ENCODE measurements at places on chromosomes 7 and 10.

- no peak overlapping the region for H3K4me3 ChIP-seq
- H3K27me3 ChIP-seq: no peaks in the 10 kb centered on the region
- H3K27ac ChIP-seq: no peak overlapping the region
- peaks cover 68% of the 10 kb centered on the region for H3K36me3 ChIP-seq
- peaks cover 62% of the 10 kb centered on the region for H3K4me1 ChIP-seq
- no peak for DNase-seq
These were observed 8.8 kb downstream of the BAG3 start for GRCh38 chr10:119659951-119660350.

GRCh38 chr10:132237871-132238270 lies 51.1 kb downstream of the DPYSL4 start:
- no peak overlapping the region for H3K4me3 ChIP-seq
- peak overlapping the region; percentile 12 for H3K27ac ChIP-seq
- no peaks in the 10 kb centered on the region for H3K36me3 ChIP-seq
- peaks cover 2% of the 10 kb centered on the region for H3K27me3 ChIP-seq

GRCh38 chr7:132250480-132251326 lies 325.6 kb downstream of the PLXNA4 start:
- no peak overlapping the region for H3K27ac ChIP-seq
- H3K27me3 ChIP-seq: peaks cover 51% of the 10 kb centered on the region
- H3K4me3 ChIP-seq: no peak overlapping the region

GRCh38 chr10:115998301-115998700 lies 274.7 kb downstream of the GFRA1 start:
- peaks cover 43% of the 10 kb centered on the region for H3K4me1 ChIP-seq
- DNase-seq: no peak
- H3K27ac ChIP-seq: no peak overlapping the region
- H3K36me3 ChIP-seq: no peaks in the 10 kb centered on the region
- peaks cover 4% of the 10 kb centered on the region for H3K27me3 ChIP-seq

GRCh38 chr10:129968853-129969183 lies 4.7 kb upstream of the EBF3 start:
- DNase-seq: peak; percentile 88
- H3K36me3 ChIP-seq: no peaks in the 10 kb centered on the region
- no peak overlapping the region for H3K27ac ChIP-seq
- H3K4me1 ChIP-seq: peaks cover 30% of the 10 kb centered on the region
- H3K4me3 ChIP-seq: peak overlapping the region; percentile 54

DNA sequence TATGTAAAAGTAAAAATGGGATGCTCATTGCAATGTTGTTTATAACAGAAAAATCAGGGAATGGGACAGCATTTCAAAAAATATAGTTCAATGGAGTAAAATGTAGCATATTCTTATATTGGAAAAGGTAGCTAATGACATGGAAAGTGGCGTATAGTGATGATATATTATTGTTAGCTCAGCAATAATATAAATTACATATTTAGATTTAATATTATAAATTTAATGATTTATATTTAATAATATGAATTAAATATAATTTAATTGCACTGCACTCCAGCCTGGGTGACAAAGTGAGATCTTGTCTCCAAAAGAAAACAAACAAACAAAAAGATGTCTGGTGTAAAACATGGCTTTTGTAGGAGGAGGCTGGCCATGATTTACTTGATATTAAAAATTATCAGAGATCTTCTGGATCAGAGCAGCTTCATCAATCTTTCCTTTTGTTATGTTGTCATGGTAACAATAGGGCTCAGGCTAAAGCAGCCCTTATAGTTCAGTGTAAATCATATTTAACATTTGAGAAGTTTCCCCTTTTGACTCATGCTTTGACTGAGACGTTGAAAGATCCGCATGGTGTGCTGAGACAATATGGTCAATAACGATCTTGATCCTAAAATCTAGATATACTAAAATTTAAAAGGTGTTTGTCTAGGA lies 23.2 kb downstream of the OR6B1 start:
- H3K27ac ChIP-seq: no peak overlapping the region
- H3K4me3 ChIP-seq: no peak overlapping the region
- H3K36me3 ChIP-seq: no peaks in the 10 kb centered on the region

GRCh38 chr7:110061387-110061786 lies 1029.5 kb upstream of the LRRN3 start:
- H3K27ac ChIP-seq: no peak overlapping the region
- H3K4me3 ChIP-seq: no peak overlapping the region

DNA sequence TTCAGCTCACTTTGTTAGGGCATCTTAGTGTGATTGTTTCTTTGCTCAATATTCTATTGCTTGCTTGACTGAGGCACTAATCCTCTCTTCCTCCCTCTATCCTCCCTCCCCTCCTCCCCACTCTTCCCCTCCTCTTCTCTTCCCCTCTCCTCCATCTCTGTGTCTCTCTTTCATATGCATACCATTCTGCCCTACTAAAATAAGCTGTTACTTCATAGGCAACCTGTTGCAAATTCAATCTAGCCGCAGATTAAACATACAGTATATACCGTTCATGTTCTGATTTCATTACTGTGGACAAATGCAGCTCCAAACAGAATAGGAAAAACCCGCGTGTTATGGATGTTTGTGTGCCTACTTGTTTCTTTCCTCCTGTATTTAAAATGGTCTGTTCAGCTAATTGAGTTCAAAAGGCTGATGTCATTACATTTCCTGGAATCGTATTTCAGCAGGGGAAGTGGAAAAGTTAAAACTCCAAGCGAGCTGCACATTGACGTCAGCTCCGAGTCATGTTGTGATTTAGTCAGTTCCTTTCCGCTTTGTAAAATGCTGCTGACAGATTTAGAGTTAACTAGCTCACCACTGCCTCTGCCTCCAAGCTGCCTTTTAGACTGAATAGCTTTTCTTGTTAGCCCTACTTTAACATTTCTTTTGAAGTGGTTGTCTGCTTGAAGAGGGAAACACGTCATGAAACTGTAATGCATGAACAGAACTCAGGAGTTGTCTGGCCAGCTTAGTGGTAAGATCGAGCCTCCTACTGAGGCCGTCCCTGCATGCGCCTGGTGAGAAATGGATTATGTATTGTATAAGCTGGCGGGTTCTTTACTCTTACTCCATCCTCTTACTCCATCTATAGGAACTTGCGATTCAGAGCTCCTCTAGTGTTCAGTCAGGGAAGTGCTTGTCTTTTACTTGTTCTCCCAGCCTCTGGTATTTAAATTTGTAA lies 69.0 kb downstream of the CREM start:
- peak overlapping the region; percentile 84 for H3K4me3 ChIP-seq
- peak overlapping the region; percentile 98 for H3K27ac ChIP-seq
- no peaks in the 10 kb centered on the region for H3K27me3 ChIP-seq
- DNase-seq: peak; percentile 29
- peaks cover 25% of the 10 kb centered on the region for H3K36me3 ChIP-seq
- peaks cover 35% of the 10 kb centered on the region for H3K4me1 ChIP-seq

- H3K4me1 ChIP-seq: peaks cover 57% of the 10 kb centered on the region
- no peak for DNase-seq
- H3K36me3 ChIP-seq: no peaks in the 10 kb centered on the region
- no peak overlapping the region for H3K27ac ChIP-seq
These were observed 45.1 kb downstream of the SPOCK2 start for GRCh38 chr10:72043016-72043834.

- no peak overlapping the region for H3K4me3 ChIP-seq
- DNase-seq: no peak
- H3K4me1 ChIP-seq: peaks cover 13% of the 10 kb centered on the region
- H3K27ac ChIP-seq: peak overlapping the region; percentile 24
- H3K36me3 ChIP-seq: no peaks in the 10 kb centered on the region
These were observed 12.4 kb upstream of the HPS1 start for GRCh38 chr10:98458809-98459784.

DNA sequence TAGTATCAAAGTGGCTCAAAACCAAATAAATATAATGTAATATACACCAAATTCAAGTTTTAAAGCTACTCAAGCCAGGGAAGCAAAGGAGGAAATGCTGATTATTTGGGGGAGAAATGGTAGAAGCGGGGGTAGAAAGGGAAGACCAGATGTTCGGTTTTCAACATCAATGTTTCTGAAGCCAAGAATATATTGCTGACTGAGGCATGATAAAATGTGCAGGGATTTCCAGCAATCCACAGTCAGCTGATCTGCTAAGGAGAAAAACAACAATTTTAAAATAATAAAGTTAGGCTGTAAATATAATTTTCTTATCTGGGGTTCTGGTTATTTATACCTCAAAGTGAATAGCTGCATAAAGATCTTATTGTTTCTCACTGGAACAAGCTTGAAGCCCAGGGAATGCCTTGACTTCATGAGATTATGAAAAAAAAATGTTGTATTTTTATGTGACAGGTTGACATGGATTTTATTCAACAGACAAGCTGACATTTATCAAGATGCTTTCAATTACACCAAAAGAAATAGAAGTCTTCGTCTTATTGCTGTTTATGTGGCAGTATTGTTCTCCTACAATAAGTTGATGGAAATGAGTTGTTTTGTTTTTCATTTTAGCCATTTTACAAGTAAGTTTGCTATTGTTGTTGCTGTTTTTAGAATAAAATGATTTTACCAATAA lies 28.6 kb upstream of the BMPER start:
- H3K36me3 ChIP-seq: no peaks in the 10 kb centered on the region
- H3K4me1 ChIP-seq: peaks cover 28% of the 10 kb centered on the region
- no peaks in the 10 kb centered on the region for H3K27me3 ChIP-seq
- DNase-seq: no peak
- no peak overlapping the region for H3K4me3 ChIP-seq
- H3K27ac ChIP-seq: no peak overlapping the region

- no peak overlapping the region for H3K4me3 ChIP-seq
- peak overlapping the region; percentile 5 for H3K27ac ChIP-seq
- no peaks in the 10 kb centered on the region for H3K36me3 ChIP-seq
- peaks cover 30% of the 10 kb centered on the region for H3K4me1 ChIP-seq
These were observed 434.4 kb upstream of the ZMIZ1 start for GRCh38 chr10:78634389-78634815.

GRCh38 chr10:4120096-4120853 lies 335.3 kb upstream of the KLF6 start:
- no peaks in the 10 kb centered on the region for H3K36me3 ChIP-seq
- no peaks in the 10 kb centered on the region for H3K4me1 ChIP-seq
- H3K4me3 ChIP-seq: no peak overlapping the region
- H3K27me3 ChIP-seq: peaks cover 7% of the 10 kb centered on the region
- no peak overlapping the region for H3K27ac ChIP-seq

DNA sequence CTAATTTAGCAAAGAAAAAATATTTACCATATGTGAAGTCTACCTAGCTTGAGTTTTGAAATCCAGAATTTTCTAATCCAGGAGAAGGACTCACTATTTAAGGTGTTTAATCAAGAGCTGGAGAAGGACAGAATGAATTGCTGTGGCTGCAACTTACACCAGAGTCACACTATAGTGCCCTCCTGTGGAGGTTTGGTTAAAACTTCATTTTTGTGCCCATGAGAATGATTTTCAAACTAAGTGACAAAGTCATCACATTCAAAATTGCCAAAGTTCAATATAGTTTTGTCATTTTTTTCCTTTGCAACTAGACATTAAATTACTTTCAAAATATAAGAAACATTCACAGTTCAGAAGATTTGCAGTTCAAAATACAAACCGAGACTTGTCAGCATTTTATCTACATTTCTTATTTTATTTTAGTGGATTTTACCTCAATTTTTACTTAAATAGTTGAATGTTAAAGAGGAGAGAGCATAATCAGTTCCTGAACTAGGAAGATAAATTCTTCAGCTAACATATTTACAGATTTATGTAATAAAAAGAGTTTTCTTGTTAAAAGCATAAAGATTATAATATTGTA lies 70.7 kb downstream of the CABCOCO1 start:
- H3K27me3 ChIP-seq: no peaks in the 10 kb centered on the region
- no peaks in the 10 kb centered on the region for H3K36me3 ChIP-seq
- DNase-seq: peak; percentile 26
- no peak overlapping the region for H3K4me3 ChIP-seq

GRCh38 chr7:38840736-38841460 lies 68.1 kb downstream of the VPS41 start:
- H3K4me3 ChIP-seq: no peak overlapping the region
- peaks cover 11% of the 10 kb centered on the region for H3K4me1 ChIP-seq
- no peak for DNase-seq
- H3K27me3 ChIP-seq: no peaks in the 10 kb centered on the region

DNA sequence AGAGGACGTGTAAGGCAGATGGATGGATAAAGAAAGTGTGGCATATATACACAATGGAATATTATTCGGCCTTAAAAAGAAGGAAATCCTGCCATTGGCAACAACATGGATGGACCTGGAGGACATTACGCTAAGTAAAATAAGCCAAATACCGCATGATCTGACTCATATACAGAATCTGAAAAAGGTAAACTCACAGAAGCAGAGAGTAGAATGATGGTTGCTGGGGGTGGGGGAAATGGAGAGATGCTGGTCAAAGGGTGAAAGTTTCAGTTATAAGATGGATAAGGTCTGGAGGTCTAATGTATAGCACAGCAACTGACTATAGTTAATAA lies 36.3 kb downstream of the AFAP1L2 start:
- H3K27me3 ChIP-seq: peaks cover 2% of the 10 kb centered on the region
- H3K4me1 ChIP-seq: peaks cover 73% of the 10 kb centered on the region
- peak overlapping the region; percentile 96 for H3K27ac ChIP-seq
- H3K36me3 ChIP-seq: peaks cover 21% of the 10 kb centered on the region
- peak overlapping the region; percentile 43 for H3K4me3 ChIP-seq
- DNase-seq: no peak

GRCh38 chr10:97590082-97590747 lies 694 bp downstream of the C10orf62 start:
- H3K4me3 ChIP-seq: no peak overlapping the region
- H3K27ac ChIP-seq: no peak overlapping the region
- no peak for DNase-seq
- no peaks in the 10 kb centered on the region for H3K36me3 ChIP-seq
- H3K27me3 ChIP-seq: no peaks in the 10 kb centered on the region

DNA sequence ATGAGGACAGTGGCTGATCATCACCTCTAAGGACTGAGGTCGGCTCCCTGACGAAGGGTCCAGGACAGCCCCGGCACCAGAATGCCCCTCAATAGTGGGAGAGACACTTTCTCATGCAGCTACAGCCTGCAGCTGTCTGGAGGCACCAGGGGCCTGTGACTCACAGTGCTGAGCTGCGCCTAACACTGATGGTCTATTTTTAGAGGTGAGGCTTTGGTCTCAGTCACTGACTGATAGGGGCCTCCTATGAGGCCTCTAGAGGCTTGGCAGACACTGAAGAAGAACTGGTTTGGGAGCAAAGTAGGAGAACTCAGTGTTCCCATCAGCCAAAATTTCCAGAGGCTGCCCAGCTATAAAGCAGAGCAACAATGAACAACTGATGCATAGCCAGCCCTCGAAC lies 130.1 kb downstream of the COBL start:
- no peaks in the 10 kb centered on the region for H3K36me3 ChIP-seq
- peaks cover 4% of the 10 kb centered on the region for H3K27me3 ChIP-seq
- peaks cover 25% of the 10 kb centered on the region for H3K4me1 ChIP-seq
- no peak for DNase-seq
- no peak overlapping the region for H3K27ac ChIP-seq

GRCh38 chr7:52992479-52993162 lies 42.8 kb upstream of the POM121L12 start:
- H3K27me3 ChIP-seq: no peaks in the 10 kb centered on the region
- no peak for DNase-seq
- H3K4me3 ChIP-seq: no peak overlapping the region

- no peak for DNase-seq
- H3K27me3 ChIP-seq: peaks cover 5% of the 10 kb centered on the region
- peaks cover 5% of the 10 kb centered on the region for H3K36me3 ChIP-seq
- H3K27ac ChIP-seq: no peak overlapping the region
- H3K4me3 ChIP-seq: no peak overlapping the region
- peaks cover 32% of the 10 kb centered on the region for H3K4me1 ChIP-seq
These were observed 76.1 kb downstream of the CYP26A1 start for GRCh38 chr10:93149761-93150160.

GRCh38 chr7:152076324-152076821 lies 50.9 kb downstream of the GALNT11 start:
- H3K36me3 ChIP-seq: peaks cover 6% of the 10 kb centered on the region
- peak; percentile 33 for DNase-seq
- H3K4me3 ChIP-seq: no peak overlapping the region
- H3K27me3 ChIP-seq: no peaks in the 10 kb centered on the region
- peaks cover 53% of the 10 kb centered on the region for H3K4me1 ChIP-seq
